Sciatic nerve (tissue), 2 donors: ENCODE measurements at places on chromosomes 13 and 19.

DNA sequence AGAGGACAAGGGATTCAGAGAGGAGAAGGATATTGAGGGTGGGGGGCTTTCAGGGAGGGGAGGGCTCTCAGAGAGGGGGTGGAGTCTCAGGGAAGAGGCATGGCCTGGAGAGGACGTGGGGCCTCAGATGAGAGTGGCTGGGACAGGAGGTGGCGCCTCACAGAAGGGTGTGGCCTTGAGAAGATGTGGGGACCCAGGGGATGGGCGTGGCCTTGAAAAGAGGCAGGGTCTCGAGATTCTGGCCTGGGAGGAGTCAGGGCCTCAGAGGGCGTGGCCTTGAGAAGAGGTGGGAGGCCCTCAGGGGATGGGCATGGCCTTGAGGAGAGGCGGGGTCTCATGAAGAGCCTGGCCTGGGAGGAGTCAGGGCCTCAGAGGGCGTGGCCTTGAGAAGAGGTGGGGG lies 23.7 kb upstream of the TNFSF14 start:
- DNase-seq, result no peak

- no peak for DNase-seq
Measured at GRCh38 chr19:34337739-34338138, 27.3 kb upstream of the GPI start.

DNA sequence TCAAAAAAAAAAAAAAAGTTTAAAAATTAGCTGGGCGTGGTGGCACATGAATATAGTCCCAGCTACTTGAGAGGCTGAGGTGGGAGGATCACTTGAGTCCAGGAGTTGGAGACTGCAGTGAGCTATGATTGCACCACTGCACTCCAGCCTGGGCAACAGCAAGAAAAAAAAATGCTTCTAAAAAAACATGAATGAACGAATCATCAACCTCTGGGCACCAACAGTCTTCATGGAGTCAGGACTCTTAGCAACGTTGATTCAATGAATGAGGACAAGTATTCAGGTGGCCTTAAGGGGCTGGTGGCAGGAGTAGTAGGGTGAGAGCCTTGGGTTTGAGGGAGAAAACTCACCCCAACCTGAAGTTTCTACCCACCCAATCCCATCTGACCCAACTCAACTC lies 20.6 kb upstream of the OLFM2 start:
- no peak for DNase-seq

DNA sequence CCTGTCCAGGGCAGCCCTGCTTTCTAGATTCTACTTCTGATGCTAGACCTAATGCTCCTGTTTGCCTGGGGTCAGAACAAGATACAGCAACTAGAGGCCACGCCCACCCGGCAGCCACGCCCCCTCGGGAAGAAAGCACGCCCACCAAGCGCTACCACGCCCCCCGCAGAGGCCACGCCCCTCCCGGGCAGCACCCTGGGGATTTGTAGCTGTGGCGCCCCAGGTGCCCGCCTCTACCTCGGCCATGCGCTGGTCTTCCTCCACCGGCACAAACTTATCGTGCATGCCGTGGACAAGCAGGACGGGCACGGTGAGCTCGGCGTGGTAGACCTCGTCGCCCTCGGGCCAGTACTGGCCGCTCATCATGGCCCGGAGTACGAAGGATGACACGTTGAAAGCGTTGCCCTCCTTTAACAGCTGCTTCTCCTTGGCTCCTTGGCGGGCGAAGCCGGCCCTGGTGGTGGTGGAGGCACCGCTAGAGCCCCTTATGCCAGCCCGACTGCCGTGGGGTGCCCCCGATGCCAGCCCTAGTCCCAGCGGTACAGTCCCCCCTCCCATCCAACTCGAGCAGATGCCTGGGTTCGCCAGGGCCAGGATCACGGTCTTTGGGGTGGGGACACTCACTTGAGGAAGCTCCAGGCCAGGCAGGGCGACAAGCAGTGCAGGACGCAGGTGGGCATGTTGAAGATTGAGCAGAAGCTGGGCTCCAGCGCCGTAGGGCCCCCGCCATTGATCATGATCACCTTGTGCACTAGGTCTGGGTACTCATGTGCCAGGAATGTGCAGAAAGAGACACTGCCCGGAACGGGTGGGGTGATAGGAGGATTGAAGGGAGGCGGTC lies 9.0 kb downstream of the ABHD8 start:
- no peak for DNase-seq

DNA sequence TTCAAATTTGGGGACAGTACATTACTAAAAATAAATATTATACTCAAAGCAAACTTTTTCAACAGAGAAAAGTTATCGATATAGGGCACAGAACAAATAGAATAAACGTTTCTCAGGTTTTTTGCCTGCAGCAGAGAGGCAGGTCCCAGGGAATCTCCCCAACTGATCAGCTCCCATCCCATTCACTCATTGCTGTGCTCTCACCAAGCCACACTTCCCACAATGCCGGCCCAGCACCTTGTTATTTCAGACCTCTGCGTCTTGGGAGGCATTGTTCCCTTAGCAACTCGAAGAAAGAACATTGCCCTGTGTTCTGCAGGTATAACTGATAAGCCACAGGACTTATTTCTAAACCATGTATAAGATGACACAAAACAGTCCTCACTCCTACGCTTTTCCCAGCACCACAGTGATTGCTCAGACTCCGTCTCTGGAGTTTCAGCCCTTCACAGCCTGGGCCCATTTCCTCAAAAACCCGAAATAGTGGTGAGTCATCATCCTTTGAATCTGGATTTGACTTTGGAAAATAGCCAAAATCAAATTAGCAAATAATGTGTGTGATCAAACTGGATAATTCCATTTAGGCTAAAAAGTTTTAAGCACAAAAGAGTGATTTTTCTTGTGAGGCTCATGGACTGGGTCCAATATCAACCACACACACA lies 100.4 kb downstream of the DCLK1 start:
- no peak for DNase-seq

DNA sequence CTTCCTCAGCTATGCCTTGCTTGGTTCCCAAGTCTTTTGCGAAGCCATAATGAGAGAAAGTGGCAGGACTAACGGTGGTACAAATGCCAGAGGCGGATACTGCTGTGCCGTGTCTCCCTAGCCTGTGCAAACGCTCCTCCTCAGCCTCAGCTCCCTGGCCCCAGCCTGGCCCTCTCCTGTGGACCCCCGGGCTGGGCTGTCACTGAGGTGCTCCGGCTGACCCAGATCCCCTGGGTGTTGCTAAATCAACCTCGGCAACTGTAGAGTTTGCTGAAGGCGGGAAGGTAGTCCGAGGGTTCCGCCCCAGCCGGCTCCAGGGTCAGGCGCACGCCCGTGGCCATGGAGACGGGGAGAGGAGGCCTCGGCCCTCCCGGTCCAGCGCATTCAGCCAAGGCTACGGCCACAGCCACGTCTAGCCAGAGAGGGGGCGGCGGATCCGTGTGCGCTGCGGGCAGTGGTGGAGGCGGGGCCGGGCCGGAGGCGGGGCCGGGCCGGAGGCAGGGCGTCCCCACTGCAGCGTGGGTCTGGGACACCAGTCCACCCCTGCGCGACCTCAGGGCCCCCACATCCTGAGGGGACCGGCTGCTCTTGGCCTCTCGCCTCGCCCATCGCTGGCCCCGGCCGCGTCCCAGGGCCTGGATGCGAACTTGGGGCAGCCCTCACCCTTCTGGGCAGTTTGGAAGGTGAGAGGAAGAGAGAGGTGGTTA lies 16.4 kb upstream of the ZNF492 start:
- no peak for DNase-seq

GRCh38 chr13:35789335-35790165 lies 313.1 kb upstream of the MAB21L1 start:
- no peak for DNase-seq

- DNase-seq, result no peak
Measured at GRCh38 chr13:54687173-54687572, 1658.6 kb downstream of the OLFM4 start.

DNA sequence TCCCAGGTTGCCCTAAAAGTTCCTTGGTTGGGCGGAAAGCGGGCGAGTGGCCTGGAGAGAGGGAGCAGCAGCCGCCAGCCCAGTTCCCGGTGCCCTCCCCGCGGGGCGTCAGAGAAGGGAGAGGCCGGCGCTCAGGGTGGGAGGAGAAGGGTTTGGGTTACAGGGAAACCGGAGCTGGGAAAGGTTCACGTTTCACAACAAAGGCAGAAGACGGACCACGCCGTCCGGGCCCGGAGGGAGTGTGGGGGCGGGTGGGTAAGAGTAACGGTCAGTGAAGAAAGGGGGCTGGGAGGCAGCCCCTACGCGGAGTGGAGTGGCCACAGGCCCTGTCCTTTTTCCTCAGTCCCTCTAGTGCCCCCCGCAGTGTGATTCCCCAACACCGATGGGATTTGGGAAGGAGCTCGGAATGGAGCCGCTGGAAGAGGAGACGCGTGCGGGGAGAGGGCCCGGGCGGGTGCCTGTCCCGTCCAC lies 1.6 kb downstream of the SIX5 start:
- peak; percentile 91 for DNase-seq

DNA sequence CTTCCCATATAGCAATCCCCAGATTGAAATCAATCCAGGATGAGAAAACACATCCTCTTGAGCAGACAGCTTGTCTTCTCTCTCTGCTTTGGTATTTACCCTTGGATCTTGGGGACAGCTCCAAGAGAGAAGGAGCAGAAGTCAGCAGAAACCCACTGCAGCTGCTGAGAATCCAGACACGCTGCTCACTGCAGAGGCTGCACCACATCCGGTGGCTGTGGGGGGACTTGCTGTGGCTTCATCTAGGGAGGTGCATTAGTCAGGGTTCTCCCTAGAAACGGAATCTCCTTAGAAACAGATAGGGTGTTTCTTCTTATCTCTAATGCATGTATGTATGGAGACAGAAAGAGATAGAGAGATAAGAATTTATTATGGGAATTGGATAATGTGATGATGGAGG lies 2.7 kb downstream of the CYP4F12 start:
- DNase-seq, result no peak

DNA sequence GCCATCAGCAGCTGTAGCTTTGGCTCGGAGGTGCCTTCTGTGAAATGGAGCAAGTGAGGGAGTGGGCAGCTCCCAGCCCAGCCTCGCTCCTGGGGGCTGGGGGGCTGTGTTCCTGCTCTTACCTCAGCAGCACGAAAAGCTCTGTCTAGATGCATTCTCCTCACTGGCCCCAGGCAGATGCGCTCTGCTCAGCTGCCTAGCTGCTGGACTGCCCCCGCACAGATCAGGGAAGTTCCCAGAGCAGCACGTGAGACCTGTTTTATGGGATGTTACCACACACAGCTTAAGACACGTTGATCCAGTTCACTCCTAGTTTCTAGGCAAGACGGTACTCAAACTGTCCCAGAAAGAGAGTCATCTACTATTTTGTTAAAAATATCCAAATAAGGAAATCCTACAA lies 13.6 kb downstream of the LCP1 start:
- no peak for DNase-seq

GRCh38 chr19:12495002-12495802 lies 10.6 kb upstream of the ZNF709 start:
- DNase-seq, result peak; percentile 92

- no peak for DNase-seq
Measured at GRCh38 chr19:1867349-1867724, 4.0 kb upstream of the KLF16 start.

DNA sequence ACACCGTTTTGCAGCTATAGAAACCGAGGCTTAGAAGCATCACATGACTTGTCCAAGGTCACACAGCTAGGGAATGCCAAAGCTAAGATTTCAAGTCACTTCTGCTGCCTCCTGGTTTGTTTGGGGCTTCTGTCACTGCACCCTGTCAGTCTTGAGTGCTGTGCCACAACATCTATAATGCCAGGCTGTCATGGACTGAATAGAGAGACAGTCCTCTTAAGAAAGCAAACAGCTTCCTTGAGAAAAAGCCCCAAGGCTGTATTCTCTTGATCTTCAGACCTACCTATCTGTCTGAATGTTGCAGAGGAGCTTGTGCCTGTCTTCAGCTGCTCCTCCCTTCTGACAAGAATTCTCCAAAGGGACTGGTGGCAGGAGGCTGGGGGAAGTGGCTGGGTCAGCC lies 81.6 kb downstream of the OLFM4 start:
- DNase-seq, result no peak

DNA sequence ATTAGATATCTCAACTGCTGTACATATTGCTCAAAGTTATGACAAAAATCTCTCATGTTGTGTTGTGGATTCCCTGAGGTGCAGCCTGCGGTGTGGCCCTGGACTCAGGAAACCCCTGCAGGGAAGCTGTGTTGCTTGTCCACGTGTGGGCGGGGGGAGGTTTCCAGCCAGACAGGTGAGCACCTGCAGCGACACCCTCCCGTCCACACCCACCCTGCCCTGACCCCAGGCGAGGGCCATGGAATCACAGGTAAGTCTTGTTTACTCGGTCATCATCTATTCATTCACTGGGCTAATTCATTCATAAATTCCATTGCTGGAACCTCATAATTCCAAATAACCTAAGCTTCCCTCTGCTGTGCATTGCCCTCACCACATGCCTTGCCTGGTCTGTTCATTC lies 14.1 kb downstream of the PLPP2 start:
- DNase-seq, result no peak

DNA sequence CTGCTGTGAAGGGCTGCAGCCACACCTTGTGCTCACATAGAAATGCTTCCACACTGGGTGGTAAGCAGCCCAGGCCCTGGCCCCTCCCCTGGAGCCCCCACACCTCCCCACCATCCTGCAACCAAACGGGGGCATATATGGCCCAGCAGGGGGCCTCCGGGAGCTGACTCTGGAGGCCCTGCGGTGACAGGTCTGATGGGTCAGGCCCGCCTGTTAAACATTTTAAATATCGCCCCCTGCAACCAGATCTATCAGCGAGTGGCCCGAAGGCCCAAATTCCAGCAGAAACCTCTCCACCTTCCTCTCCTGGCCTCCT lies 48.0 kb upstream of the KATNAL1 start:
- DNase-seq, result no peak

GRCh38 chr13:32535115-32535514 lies 3.5 kb downstream of the N4BP2L2 start:
- DNase-seq, result no peak

DNA sequence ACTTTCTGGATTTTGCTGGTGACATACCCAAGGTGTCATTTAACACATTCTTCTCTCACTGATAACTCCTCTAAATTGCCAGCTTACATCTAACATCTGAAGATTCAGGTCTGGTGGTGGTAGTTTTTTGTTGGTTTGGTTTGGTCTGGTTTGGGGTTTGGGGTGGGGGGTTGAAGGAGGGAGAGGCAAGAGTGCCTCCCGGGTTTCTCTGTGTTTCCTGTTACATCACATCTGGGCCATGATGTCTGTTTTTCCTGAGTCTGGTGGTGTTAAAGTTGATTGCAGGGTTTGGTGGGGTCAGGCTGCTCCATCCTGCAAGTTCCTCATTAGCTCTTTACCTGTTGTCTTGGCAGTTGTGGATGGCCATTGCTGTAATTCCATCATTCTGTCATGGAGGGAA lies 155.8 kb upstream of the UBL3 start:
- DNase-seq, result no peak

- DNase-seq, result no peak
Measured at GRCh38 chr13:31890946-31891345, 140.6 kb upstream of the FRY start.
